CD4-positive, alpha-beta T cell treated with Interleukin-2 at 100 ng/mL for 4 hours (primary cell): ENCODE measurements at places on chromosomes 5 and 9.

DNA sequence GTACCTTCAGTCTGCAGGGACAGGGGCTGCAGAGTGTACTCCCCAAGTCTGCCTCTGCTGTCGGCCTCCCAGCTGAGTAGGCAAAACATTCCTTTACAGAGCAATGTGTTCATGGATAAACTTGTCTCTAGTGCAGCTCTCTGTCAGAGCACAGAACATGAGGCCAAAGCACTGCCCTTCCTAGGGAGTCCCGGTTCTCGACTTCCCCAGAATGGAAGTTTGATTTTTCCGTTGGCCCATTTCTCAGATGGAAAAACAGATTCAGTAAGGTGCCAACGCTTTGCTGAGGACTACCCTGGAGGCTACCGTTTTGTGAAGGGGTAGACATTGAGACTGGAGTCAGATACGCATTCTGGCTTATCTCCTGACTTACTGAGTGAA, 422 bp upstream of the TRIM32 start:
- DNase-seq, result no peak

- no peak for DNase-seq
These were observed 466.0 kb downstream of the PLK2 start for GRCh38 chr5:57993866-57994265.

- DNase-seq, result no peak
These were observed 100.7 kb upstream of the ERBIN start for GRCh38 chr5:65825408-65826328.

- no peak for DNase-seq
These were observed 159.7 kb upstream of the SEMA6A start for GRCh38 chr5:116733991-116734975.

- no peak for DNase-seq
These were observed 2202.2 kb upstream of the C9orf72 start for GRCh38 chr9:29775491-29775890.

GRCh38 chr5:156328161-156328560, 1.2 kb downstream of the SGCD start:
- DNase-seq, result no peak

- no peak for DNase-seq
These were observed 814.2 kb upstream of the ZNF608 start for GRCh38 chr5:125560476-125561225.

DNA sequence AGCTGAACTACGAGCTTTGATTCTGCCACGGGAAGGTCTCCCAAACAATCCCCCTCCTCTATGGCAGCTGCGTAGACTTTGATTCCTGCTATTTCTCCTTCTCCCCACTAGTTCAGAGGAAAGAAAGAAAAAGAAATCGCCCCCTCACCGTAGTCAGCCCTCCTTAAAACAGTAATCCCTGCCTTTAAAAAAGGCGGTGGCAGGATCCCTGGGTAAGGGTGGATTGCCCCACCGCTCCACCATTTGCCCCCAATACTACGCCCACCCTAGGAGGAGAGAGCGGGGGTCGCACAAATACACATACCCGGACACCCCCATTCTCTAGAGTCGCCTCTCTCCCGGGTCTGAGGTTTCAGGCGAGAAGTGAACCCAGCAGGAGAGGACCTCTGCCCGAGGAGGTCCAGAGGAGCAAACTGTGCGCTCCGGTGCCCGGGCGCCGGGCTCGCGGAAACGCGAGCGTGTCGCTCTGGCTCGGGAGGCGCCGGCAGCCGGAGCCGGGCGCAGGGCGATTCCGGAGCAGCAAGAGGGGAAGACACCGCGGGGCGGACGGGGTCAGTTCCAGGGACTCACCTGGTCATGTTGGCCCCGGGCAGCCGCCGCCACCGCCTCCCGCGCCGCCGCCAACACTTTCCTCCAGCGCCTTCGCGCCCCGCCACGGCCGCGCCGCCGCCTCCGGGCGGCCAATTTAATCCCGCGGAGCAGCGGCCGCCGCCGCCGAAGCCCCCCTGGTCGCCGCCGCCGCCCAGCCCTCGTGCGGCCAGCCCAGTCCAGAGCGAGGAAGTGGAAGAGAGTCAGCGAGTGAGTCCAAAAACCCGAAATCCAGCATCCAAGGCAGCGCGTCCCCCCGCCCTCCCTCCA, 1057.7 kb upstream of the DMAC1 start:
- DNase-seq, result no peak

DNA sequence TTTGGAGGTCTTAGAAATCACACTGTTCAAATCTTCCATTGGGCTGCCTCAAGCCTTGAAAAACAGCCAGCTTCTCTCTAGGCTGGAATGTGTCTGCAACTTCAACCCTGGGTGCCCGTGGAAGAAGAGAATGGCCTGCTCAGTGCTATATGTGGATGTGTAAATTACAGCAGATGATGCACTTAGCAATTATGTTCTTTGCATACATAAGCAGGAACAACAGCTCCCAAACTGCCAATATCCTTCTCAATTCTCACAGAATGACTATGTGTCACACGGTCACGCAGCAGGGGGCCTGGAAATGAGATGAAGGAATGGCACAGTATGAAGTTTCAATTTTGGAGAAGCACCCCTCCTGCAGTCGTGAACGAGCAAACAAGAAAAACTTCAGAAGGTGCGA, 175.2 kb upstream of the SMARCA2 start:
- no peak for DNase-seq

DNA sequence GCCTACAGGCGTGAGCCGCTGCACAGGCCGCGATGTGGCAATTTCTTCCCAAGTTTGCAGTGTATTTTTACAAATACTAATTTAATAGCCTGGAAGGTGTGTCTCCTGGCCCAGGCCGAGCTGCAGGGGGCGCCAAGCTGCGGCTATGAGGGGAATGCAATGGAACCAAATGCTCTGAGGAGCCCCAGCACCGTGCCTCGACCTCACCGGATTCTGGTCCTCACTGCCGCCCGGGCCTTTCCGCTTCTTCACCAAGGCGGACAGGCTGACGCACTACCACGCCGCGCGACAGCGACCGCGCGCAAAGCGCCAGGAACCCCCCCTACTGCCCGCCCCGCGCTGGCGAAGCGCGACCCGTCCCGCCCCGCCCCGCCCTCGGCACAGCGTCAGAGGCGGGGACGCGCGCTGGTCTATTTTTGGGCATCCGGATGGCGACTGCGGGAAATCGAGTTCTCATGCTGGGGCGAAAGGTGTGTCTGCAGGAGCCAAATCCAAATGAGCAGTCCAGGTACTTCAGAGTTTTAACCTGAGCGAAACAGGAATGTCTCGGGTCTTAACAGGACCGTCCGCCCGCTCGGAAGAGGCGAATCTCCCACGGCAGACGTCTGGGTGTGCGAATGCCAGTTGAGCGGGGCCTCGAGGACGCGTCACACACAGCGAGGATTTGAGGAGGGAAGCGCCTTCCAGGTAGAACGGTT, 31.7 kb upstream of the PRXL2C start:
- DNase-seq, result peak; percentile 76

- DNase-seq, result no peak
These were observed 79.5 kb downstream of the GLIS3 start for GRCh38 chr9:4220346-4220745.

- DNase-seq, result no peak
These were observed 26.2 kb upstream of the HSPA9 start for GRCh38 chr5:138601444-138601843.

GRCh38 chr5:154473581-154474283, 4.3 kb downstream of the HAND1 start:
- no peak for DNase-seq

GRCh38 chr9:20640331-20641187, 18.3 kb upstream of the MLLT3 start:
- peak; percentile 73 for DNase-seq

DNA sequence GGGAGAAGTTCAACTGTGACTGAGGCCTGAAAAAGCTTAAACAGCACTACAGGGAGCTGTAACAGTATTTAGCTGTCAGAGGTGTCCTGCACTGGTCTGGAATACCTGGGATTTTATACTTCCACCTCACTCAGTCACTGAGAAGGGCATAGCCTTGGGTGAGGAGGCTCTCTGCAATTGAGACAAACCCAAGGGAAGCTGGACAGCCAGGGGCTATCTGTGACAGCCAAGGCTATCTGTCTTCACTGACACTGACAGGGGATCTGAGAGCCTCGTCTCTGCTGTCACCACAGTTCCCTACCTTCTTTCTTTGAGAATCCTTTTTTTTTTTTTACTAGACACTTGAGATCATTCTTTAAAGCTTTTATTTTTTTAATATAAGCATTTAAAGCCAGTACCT, 356.2 kb upstream of the CD180 start:
- DNase-seq, result no peak
